ENCODE measurements at places on chromosomes 2 and 18.

DNA sequence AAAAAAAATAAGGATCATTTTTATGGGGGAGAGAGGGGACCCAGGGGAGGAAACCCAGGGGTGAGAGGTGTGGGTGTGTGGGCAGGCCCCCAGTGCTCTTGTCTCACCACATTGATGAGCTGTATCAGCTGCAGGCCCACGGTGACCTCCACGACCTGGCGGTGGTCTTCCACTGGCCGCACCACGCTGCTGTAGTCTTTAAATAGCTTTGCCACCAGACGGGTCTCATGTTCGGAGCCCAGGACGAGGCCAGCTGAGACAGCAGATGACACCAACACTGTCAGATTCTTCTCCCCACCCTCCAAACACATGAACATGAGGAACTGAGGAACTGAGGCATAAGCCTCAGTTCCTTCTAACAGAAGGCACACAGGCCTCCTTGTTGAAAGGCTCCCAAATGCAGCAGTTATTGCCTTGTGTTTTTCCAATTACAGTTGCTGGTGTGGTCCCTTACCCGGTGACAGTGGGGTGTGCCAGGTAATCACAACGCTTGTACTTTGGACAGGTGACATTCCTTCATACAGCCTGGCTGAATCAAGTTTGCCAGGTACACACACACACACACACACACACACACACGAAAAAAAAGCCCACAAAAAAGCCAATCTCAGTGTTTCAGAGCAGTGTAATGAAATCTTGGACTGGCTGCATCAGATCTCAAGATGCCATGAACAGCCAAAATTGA is 4.7 kb downstream of the CHRNA1 start:
- DNase-seq, result no peak

GRCh38 chr2:26274058-26274613 is 29.4 kb downstream of the HADHB start:
- no peak for DNase-seq

- DNase-seq, result no peak
These were observed 28.4 kb upstream of the LONRF2 start for GRCh38 chr2:100350661-100351185.

DNA sequence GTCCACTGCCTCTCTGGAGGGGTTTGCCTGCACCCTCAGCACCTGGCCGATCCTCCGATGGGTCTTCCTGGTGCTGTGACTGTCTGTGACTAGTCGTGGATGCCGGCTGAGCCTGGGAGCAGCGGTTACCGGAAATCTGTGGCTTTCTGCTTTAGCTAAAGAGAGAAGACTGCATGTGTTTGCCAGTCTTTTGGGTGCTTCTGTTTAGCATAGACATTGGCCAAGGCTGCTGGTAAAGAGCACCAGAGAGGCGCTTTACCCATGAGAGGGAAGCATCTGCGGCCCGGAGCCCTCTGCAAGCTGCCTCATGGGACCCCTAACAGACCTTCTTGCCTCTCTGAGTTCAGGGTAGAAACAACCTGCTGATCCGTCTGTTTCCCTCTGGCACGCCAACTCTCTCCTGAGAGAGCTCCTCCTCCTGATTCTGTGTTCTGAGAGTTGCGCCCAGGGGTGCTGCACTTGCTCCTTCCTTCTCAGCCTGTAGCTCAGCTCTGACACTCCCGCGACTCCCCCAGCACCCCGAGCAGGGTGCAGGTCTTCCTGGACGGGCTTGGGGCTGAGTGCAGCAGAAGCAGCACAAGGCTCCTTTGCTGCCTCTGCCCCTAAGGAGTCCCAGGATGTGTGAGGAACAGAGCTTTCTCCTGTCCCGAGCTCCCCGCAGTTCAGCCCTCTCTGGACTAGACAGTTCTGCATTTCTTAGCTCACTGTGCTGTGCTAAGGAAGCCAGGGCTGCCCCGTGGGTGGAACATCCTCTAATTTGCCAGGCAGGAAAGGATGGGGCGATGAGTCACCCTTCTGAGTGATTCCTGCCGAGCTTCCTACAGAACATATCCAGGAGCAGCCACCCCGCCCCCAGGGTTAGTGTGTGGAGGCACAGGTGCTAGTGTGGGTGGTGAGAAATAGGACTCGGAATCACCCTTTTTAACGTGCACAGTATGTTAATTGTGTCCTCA is 203.2 kb downstream of the SH3RF3 start:
- no peak for DNase-seq

DNA sequence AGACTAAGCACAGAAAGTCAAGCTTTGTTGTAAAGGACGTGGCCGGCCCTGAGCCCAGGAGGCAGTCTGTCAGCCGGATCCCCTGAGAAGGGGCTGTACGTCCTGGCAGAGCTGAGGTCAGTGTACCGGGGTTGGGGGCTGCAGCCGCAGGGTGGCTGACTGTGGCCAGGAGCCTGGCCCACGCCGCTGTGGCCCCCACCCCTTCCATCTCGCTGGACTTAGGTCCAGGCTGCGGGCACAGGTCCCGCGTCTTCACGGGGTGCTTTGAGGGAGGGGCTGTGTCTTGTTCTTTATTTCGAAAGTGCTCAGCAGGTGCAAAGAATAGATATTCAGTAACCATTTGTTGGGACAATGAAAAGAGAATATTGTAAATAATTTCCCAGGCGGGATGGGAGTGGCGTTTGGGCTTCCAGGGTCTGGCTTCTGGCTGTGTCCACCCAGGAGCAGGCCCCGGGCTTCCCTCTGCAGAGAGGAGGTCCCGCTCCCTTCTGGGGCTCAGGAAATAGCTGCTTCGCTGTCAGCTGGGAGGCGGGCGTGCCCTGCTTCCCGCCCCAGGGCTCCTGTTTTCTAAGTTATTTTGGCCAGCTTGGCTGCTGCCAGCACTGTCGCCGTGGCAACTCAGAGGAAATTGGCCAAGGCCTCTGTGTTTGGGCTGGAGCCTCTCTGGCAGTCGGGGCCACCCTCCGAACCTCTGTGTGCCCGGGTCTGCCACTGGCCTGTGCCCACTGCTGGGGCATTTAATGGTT is 7.4 kb downstream of the NFATC1 start:
- DNase-seq, result no peak

- no peak for DNase-seq
These were observed 448.0 kb upstream of the SPRED2 start for GRCh38 chr2:65880436-65880835.

DNA sequence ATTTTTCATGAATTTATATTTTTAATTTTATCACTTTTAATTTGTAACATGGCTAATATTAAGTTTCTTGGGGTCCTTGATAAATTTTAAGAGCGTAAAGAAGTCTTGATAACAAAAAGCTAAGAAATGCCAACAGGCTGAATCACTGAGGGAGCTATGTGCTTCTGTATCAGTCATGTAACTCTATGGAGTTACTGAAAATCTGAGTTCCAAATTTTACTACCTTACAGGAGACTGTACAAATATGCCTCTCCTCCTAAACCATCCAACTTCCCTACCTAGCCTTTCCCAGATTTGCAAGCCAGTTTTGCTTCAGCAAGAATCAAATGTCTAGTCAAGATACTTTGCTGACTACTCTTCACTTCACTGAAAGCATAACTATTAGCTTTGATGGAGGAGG is 35.7 kb downstream of the FEZ2 start:
- DNase-seq, result no peak

DNA sequence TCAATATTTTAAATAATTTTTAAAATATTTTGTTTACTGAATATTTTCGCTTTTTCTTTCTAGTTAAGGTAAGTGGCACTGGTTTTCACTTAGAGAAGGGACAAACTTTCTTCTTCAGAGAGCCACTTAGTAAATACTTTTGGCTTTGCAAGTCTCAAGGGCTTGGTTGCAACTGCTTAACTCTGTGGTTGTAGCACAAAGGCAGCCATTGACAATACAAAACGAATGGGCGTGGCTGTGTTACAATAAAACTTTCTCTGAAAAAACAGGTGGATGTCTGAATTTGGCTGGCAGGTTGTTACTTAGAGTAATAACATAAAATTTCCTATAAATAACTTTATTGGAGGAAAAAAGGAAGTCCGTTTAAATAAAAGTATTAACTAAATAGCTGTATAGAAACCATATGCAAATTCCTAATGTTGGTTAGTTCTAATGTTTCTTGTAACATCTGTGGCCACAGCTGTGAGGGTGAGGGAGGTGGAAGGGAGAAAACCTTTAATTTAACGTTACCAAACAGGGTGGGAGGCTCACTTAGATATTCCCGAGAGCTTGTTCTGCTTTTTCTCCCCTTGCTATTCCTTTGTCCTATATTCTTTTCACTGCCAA is 62.4 kb upstream of the TNP1 start:
- DNase-seq, result no peak

- no peak for DNase-seq
These were observed 50.5 kb downstream of the DDX1 start for GRCh38 chr2:15642011-15642814.

- no peak for DNase-seq
These were observed 100.7 kb downstream of the RAPGEF4 start for GRCh38 chr2:172836347-172836821.

DNA sequence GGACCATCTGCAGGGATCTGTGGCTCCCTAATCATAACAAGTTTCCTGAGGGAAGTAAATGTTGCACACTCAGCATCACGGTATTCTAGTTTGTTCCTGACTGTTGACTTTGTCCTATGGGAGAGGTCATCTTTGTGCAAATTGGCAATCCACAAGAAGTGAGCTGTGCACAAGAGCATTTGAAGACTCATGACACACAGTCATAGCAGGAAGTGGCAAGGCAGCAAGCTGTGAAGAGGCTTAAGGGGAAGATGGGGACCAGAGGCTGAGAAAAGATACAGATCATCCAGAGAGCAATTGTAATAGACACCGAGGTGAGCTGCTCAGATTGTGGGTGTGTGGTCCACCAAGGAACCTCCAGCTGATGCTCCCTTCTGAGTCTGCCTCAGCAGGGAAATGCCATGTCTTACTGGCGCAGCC is 2.7 kb downstream of the TNP1 start:
- DNase-seq, result no peak

- no peak for DNase-seq
These were observed 1.1 kb downstream of the LRATD1 start for GRCh38 chr2:14633461-14634181.

DNA sequence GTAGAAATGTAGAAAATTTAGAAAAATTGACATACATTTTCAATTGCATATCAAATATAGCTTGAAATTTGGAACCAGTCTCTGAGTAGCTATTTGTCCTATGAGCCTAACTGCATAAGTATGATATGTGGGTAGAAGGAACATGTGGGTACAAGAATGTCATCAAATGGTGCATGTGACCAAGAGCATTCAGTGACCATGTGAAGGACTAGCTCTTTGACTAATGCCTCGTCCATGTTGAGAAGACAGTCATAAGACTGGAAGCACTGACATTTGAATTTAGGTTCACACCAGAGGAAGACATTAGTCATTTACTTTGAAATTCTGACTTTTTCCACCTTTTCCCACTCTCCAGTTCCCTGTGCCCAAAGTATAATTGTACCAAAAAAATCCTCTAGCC is 12.6 kb downstream of the MRPL44 start:
- DNase-seq, result no peak

GRCh38 chr2:11325961-11326676 is 18.3 kb downstream of the ROCK2 start:
- DNase-seq, result no peak

DNA sequence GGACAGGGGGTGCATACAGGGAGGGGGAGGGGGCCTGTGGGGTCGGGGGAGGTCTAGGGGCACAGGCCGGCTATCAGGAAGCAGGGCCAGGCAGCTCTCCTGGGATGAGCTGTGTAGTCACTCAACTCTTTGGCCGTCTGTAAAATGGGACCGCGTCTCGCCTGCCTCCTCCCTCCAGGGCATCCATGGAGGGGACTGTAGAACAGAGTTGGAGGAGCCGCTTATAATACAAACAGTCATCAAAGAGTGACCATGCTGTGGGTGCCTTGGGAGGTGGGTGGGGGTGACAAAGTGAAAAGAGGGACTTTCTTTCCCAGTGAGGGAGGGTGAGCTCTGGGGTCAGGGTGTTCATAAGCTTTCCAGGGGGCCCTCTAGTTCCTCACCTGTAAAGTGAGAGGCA is 169.6 kb upstream of the HAAO start:
- DNase-seq, result no peak

- DNase-seq, result no peak
These were observed 55.8 kb upstream of the ALPP start for GRCh38 chr2:232322560-232323327.

GRCh38 chr18:13159579-13159978 is 59.0 kb upstream of the LDLRAD4 start:
- DNase-seq, result no peak

GRCh38 chr2:74682501-74682900 is 28.5 kb downstream of the SEMA4F start:
- no peak for DNase-seq

GRCh38 chr18:60976976-60977375 is 356.3 kb upstream of the CDH20 start:
- DNase-seq, result no peak

GRCh38 chr2:167572883-167573619 is 674.3 kb downstream of the STK39 start:
- no peak for DNase-seq

DNA sequence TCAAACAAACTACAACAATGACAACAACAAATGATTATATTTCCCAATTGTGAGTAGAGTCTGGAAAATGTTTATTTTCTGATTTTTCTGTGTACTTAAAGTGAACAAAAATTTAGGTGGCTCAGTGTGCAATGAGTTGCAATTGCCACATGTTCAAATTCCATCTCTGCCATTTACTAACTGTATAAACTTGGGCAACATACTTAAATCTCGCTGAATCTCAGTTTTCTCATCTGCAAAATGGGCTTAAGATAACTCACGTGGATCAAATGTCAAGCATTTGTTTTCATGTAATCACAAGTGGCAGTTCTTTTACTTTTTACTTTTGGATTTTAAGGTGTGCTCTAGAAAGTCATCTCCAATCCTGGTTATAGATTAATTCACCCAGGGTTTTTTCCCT is 416.8 kb upstream of the HNRNPA3 start:
- DNase-seq, result no peak

DNA sequence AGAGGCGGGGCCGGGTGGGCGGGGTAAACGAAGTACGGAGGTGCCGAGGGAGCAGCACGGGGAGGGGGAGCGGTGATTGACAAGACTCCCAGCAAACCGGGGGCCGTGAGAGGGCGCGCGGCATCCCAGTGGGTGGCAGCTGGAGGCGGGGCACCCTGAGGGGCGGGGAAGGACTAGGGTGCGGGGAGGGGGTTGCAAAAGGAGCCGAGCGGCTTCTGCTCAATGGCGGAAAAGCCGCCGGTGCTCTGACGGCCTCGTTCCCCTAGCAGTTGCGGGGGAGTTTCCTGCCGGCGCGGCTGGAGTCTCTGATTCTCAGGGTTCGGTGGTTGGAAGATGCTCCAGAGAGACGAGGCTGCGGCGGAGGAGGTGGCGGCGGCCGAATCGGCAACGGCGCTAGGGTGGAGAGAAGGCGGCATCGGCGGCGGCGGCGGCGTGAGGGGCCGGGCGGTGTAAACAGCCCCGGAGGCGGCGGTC is at the start of gene PPM1B:
PPM1B (plus strand) TSS at position 195 of the 474 bp plus-strand sequence. CDS start 32,325 bp downstream, outside the sequence.
- DNase-seq, result peak; percentile 99

DNA sequence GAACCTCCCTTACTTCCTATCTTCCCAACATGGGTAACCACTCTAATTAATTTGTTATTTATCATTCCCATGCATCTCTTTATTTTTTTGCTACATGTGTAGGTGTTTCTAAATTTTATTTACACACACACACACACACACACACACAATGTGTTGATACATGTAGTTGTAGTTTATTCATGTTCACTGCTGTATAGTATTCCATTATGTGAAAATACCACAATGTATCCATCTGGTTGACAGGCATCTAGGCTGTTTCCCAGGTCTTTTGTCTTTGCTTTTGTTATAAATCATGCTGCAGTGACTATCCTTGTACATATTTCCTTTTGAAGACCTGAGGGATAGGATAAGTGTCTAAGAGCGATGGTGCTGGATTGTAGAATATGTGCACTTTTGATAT is 59.7 kb downstream of the ACAA2 start:
- no peak for DNase-seq

All from stimulated activated CD8-positive, alpha-beta memory T cell treated with anti-CD3 and anti-CD28 coated beads, Interleukin-4, amount 100 ng/mL, for 1 hour (primary cell).